ENCODE measurements at places on chromosomes 11 and 22. TPM values are rescaled to one million over a fixed set of nuclear protein-coding genes. Genes with fewer than 3 reads are reported as not detected.

MRGPRX3 gene
- not detected for polyA plus RNA-seq

GRCh38 chr22:35016909-35017308, 49.0 kb upstream of the ISX start:
- DNase-seq, result no peak

DNA sequence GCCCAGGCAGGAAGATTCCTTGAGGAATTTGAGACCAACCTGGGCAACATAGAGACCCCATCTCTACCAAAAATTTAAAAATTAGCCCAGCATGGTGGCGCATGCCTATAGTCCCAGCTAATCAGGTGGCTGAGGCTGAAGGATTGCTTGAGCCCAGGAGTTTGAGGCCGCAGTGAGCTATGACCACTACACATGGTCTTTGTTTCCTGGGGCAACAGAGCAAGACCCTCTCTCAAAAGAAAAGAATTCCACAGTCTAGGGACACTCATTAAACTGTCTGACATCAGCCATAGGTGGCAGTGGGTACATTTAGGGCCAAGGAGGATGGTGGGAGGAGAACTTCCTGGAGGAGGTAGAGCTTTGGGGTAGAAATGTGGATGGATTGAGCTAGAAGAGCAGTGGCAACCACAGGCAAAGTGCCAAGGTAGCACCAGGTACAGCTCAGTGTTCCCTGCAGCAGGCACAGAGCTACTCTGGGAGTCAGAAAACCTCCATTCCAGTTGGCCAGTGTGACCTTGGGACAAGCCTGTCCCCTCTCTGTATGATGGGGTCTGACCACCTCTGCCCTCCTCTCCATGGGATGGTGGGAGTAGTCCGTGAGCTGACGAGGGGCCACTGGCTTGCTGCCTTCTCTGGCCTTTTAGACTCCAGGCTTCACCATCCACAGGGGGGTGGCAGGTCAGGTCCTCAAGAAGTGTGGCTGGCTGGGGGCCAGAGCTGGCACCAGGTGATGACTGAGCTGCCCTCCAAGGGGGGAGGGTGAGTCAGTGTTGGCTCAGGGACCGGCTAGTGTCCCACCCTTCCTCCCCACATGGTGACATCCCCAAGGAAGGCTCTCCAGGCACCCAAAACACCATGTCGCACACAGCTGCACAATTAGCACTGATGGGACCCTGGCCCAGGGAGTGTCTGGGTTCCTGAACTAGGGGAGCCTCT, 3.7 kb upstream of the CLCF1 start:
- no peak for DNase-seq

- DNase-seq, result no peak
Measured at GRCh38 chr11:60891103-60891741, 15.2 kb downstream of the PRPF19 start.

PTGDR2 gene
- 0.17 TPM for polyA plus RNA-seq

Data from left kidney (tissue), 8 donors.